ENCODE measurements at places on chromosomes 7 and 10. TPM values are rescaled to one million over a fixed set of nuclear protein-coding genes. Genes with fewer than 3 reads are reported as not detected.
A peak's percentile ranks its signal among the peaks of the same experiment; 100 is the strongest.

NFE2L3 gene
- not detected for total RNA-seq

GRCh38 chr7:133771788-133772419 is 355.2 kb upstream of the LRGUK start:
- no peaks in the 10 kb centered on the region for H3K27me3 ChIP-seq
- DNase-seq: no peak
- no peak overlapping the region for H3K4me3 ChIP-seq
- H3K4me1 ChIP-seq: peaks cover 2% of the 10 kb centered on the region
- H3K36me3 ChIP-seq: no peaks in the 10 kb centered on the region

GRCh38 chr10:79468015-79468560 is 22.7 kb upstream of the ZCCHC24 start:
- no peak overlapping the region for H3K4me3 ChIP-seq
- H3K36me3 ChIP-seq: no peaks in the 10 kb centered on the region
- DNase-seq: no peak
- H3K27ac ChIP-seq: no peak overlapping the region
- H3K27me3 ChIP-seq: no peaks in the 10 kb centered on the region

MKX gene
- not detected for total RNA-seq

DNA sequence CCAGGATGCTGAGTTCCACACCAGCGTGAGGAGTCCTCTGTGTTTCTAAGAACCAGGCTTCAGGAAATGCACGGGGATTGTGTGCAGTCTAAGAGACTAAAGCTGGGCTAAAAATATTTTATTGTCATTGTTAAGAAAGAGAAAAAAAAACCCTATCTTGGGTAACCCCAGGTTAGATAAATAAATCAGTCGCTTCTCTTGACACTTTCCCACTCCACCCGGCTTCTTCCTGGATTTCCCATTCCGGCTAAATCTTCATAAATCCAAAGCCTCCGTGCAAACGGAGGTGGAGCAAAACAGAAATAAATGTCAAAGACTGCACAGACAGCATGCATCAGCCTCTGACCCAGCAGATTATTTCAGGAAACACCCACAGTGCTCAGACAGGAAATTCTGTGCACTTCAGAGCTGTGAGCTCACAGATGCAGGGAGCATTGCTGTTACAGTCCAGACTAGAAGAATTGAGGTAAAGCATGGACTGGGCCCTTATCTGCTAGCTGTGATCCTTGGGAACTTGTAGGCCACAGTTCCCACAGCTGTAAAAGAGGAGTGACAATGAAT is 44.8 kb upstream of the GRID1 start:
- peak overlapping the region; percentile 99 for H3K27ac ChIP-seq
- peaks cover 42% of the 10 kb centered on the region for H3K4me1 ChIP-seq
- no peaks in the 10 kb centered on the region for H3K27me3 ChIP-seq

GPR158 gene
- total RNA-seq: not detected

- no peak for DNase-seq
- no peaks in the 10 kb centered on the region for H3K4me1 ChIP-seq
- no peak overlapping the region for H3K27ac ChIP-seq
- no peaks in the 10 kb centered on the region for H3K36me3 ChIP-seq
- H3K27me3 ChIP-seq: no peaks in the 10 kb centered on the region
These were observed 466.7 kb downstream of the TYW1 start for GRCh38 chr7:67463316-67463715.

DNA sequence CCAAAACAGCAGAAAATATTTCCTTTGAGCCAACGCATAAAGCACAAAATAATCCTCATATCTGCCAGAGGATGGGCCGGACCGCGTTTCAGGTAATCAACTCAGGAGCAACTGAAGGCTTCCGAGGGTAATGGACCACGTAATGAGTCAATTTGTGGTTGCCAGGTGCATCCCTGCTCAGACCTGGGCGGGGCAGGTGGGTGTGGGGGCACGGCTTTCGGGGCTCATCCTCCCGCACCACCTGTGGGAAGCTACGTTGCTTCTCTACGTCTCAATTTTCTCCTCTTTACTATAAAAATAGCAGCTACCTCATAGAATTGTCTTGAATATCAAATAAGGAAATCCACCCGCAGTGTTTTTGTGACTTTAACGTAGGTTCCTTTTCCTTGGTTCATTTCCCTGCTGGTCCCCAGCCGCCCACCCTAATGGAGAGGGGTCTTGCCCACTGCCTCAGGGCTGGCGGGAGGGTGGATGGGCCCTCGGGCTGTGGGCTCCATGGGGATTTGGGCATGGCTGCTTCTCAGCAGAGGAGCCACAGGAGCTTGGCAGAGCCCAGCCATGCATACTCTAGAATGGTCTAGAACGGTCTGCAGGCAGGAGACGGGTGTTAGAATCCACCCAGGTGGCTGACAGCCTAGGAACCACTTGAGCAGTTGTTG is 324.7 kb downstream of the ADARB2 start:
- H3K27me3 ChIP-seq: no peaks in the 10 kb centered on the region
- DNase-seq: no peak
- no peak overlapping the region for H3K4me3 ChIP-seq
- H3K27ac ChIP-seq: no peak overlapping the region
- no peaks in the 10 kb centered on the region for H3K36me3 ChIP-seq

SYT15B gene
- total RNA-seq: not detected

Data from Karpas-422 (cell line).